ENCODE measurements at places on chromosomes 2 and 18. TPM values are rescaled to one million over a fixed set of nuclear protein-coding genes. Genes with fewer than 3 reads are reported as not detected.

DNA sequence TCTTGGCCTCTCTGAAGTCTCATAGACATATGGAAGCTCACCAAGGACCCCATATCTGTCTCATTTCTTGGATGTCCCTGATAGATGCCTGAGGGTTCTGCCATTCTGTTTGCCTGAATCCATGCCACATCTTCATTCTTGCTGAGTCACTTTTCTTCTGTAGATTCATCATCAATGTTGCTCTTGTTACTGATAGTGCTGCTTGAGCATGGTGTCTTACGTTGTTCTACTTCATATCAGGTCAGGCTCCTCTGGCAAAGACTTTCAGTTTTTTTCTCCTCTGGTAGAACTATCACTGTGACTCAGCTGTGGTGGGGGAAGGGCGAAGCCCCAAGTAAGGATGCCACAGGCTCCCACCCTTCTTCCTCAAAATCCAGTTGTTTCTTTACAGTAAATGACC, 885.2 kb downstream of the DCDC2C start:
- H3K27me3 ChIP-seq, result no peaks in the 10 kb centered on the region
- no peak overlapping the region for H3K4me3 ChIP-seq
- H3K4me1 ChIP-seq, result no peaks in the 10 kb centered on the region

- H3K4me3 ChIP-seq, result no peak overlapping the region
- H3K27me3 ChIP-seq, result no peaks in the 10 kb centered on the region
- no peaks in the 10 kb centered on the region for H3K36me3 ChIP-seq
- no peak overlapping the region for H3K27ac ChIP-seq
These were observed 53.1 kb downstream of the NEURL3 start for GRCh38 chr2:96452053-96452452.

DNA sequence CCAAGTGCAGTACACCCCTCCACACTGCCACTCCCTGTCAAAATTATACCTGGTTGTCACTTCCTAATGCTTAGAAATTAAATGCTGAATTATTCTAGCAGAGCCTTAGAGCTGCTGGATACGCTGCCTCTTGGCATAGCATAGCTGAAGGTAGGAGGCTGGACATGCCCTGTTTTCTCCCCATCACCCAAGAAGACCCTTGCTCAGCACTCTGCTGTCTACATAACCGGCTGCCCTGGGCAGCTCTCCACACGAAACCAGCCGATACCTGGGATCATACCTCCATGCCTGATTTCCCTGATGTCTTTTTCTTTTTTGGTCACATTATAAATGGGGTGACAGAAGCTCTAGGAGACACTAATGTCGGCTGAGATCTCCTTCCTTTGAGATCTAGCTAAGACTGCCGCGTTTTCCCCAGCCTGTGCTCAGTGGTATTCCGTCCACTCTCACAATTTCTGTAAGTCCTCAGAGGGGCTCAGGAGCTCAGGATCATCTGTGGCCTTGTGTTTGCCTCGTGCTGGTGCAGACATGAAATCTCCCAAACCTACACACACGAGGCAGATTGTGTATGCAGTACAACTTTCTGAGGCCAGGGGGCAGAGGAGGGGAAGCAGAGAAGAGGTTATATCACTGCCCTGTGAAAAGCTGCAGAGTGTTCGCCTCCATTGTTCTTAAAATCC, 13.5 kb upstream of the ZAP70 start:
- no peaks in the 10 kb centered on the region for H3K36me3 ChIP-seq
- H3K4me3 ChIP-seq, result no peak overlapping the region
- peaks cover 9% of the 10 kb centered on the region for H3K4me1 ChIP-seq
- no peaks in the 10 kb centered on the region for H3K27me3 ChIP-seq
- DNase-seq, result peak; percentile 68

DNA sequence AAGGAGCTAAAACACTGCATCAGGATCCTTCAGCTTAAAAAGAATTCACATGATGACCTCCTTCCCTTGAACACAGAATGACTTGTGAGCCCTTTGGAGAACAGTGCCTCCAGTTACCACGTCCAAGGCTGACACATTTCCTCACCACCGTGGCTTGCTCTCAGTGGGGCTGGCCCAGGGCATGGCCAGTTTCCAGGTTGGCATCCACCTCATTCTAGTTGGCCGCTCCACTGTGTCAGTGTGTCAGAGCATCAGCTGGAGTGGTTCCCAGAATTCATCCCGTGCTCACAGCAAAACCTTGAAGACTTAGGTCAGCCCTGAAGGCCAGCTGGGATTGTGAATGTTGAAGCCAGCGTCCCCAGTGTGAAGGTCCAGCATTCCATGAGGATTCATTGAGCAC, 158.5 kb downstream of the INSIG2 start:
- no peak overlapping the region for H3K4me3 ChIP-seq
- DNase-seq, result peak; percentile 16
- no peak overlapping the region for H3K27ac ChIP-seq
- peaks cover under 1% of the 10 kb centered on the region for H3K27me3 ChIP-seq
- no peaks in the 10 kb centered on the region for H3K4me1 ChIP-seq

GRCh38 chr2:238642973-238643372, 204.9 kb upstream of the TWIST2 start:
- H3K36me3 ChIP-seq, result no peaks in the 10 kb centered on the region
- no peak overlapping the region for H3K4me3 ChIP-seq
- no peak for DNase-seq
- no peak overlapping the region for H3K27ac ChIP-seq
- peaks cover 13% of the 10 kb centered on the region for H3K4me1 ChIP-seq

GRCh38 chr2:25373269-25373981, 31.7 kb upstream of the DNMT3A start:
- DNase-seq, result peak; percentile 46
- H3K4me1 ChIP-seq, result peaks cover 53% of the 10 kb centered on the region
- no peak overlapping the region for H3K4me3 ChIP-seq
- no peaks in the 10 kb centered on the region for H3K36me3 ChIP-seq
- H3K27me3 ChIP-seq, result no peaks in the 10 kb centered on the region
- H3K27ac ChIP-seq, result peak overlapping the region; percentile 13

DNA sequence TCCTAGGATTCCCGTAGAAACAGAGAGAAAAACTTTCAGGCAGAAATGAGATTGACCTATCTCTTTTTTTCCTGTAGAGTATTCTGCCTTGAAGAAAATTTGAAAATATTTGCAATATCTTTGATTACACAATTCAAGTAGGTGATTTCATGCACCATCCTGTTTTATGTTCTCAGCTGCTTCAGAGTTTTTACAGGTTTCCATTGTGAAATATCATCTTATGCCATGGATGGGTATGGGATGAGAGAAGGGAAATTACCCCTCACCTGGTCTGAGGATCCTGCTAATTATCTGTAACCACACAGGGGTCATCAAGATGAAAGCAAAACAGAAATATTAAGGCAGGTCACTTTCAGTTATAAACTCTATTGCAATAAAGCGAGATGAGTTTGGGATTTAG, 264.8 kb downstream of the TXNL1 start:
- no peaks in the 10 kb centered on the region for H3K36me3 ChIP-seq
- DNase-seq, result no peak
- no peaks in the 10 kb centered on the region for H3K27me3 ChIP-seq

DNA sequence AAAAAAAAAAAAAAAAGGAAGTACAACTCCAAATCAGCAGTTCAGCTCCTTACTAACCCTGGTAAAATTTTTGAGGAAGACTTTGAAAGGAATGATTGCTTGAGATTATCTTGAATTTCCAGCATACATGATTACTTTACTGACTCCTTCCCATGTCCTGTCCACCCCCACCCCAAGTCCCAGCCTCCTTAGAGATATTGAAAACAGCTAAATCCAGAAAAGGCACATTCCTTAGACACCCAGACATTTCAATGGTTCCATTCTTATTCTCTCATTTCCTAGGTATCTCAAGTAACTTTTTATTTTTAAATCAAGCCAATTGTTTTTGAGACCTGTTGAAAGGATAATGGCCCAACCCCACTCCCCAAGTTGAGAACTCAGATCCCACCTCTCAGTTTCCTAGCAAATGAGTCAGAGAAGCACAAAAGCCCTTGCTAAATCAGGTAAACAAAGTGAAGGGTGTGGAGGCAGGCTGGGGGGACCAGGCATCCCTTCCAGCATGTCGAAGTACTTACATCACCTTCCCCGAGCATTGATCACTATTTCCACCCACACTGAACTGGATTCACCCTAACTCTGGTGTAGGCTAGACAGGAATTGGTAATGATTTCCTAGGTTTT, 95.4 kb upstream of the FZD7 start:
- DNase-seq, result no peak
- H3K27me3 ChIP-seq, result no peaks in the 10 kb centered on the region
- H3K4me3 ChIP-seq, result no peak overlapping the region
- H3K27ac ChIP-seq, result no peak overlapping the region

GRCh38 chr2:176293334-176293733, 24.1 kb downstream of the MTX2 start:
- H3K36me3 ChIP-seq, result no peaks in the 10 kb centered on the region
- H3K27ac ChIP-seq, result no peak overlapping the region
- no peaks in the 10 kb centered on the region for H3K27me3 ChIP-seq

DNA sequence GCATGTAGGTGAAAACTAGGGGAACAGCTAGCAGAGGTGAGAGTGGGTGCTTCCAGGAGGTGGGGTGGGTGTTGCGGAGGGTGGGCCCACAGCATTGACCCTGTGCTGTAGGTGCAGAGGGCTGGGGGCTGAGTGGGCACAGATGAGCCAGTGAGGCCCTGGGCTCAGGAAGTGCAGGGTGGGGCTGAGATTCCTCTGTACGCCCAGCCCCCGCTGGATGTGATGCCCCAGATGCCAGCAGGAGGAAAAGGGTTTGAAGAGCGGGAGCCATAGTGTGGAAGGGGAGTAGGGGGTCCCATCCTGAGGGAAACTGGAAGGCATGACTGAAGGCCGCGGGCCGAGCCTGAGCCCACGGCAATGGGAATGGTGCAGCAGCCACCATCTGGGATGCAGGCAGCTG, 14.1 kb upstream of the OTOS start:
- H3K27me3 ChIP-seq, result peaks cover 7% of the 10 kb centered on the region
- H3K4me1 ChIP-seq, result peaks cover 6% of the 10 kb centered on the region
- no peak for DNase-seq
- H3K4me3 ChIP-seq, result no peak overlapping the region
- no peak overlapping the region for H3K27ac ChIP-seq

DNA sequence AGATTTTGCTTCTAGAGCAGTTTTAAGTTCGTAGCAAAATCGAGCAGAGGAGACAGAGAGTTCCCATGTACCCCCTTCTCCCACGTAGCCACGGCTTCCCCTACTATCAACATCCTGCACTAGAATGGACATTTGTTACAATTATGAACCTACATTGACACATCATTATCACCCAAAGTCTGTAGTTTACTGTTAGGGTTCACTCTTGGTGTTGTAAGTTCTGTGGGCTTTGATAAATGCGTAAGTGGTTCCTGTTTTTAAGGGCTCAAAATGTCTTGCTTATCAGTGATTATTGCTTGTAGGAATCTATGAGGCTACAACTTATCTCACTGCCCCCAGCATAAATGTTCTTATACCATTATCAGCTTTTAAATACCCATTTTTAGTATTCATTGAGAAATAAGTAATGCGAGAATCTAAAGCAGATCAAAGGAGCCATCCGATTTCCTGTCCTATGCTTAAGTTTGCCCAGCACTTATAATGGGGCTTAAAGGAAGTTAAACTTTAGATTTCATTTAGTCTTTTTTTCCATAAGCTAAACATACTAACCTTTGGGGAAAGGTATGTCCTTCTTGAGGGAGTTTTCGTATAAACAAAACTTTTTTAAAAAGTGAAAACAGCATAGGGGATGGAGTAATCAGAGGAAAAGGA, 118.7 kb downstream of the HAUS1 start:
- H3K4me1 ChIP-seq, result no peaks in the 10 kb centered on the region
- no peak for DNase-seq

GRCh38 chr18:68234131-68234530, 480.8 kb downstream of the TMX3 start:
- H3K27me3 ChIP-seq, result no peaks in the 10 kb centered on the region
- DNase-seq, result peak; percentile 61
- H3K36me3 ChIP-seq, result no peaks in the 10 kb centered on the region
- no peaks in the 10 kb centered on the region for H3K4me1 ChIP-seq
- no peak overlapping the region for H3K27ac ChIP-seq

DNA sequence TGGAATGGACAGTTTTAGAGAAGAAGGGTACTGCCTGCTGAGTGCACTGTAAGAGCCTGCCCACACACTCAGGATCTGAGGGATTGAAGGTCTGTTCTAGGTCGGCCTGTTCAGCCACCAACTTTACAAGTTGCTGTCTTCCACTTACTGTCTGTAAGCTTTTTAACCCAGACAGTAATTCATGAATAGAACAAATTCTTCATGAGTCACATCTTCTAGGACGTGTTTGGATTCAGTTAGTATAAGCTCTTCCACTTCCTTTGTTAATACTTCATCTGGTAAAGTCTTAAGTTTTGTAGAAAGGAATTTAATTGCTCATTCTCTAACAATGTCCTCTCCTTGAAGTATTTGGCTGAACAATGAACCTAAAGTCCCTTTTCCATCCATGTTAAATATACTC, 74.6 kb downstream of the PDE11A start:
- no peaks in the 10 kb centered on the region for H3K36me3 ChIP-seq
- H3K4me3 ChIP-seq, result no peak overlapping the region
- no peak overlapping the region for H3K27ac ChIP-seq

ACVR1C gene
- total RNA-seq, result 0.09 TPM

TUBB6 gene
- total RNA-seq, result 230 TPM
